Osteocyte (in vitro differentiated cells): ENCODE measurements at places on chromosomes 1 and 21. TPM values are rescaled to one million over a fixed set of nuclear protein-coding genes. Genes with fewer than 3 reads are reported as not detected.
A peak's percentile ranks its signal among the peaks of the same experiment; 100 is the strongest.

DNA sequence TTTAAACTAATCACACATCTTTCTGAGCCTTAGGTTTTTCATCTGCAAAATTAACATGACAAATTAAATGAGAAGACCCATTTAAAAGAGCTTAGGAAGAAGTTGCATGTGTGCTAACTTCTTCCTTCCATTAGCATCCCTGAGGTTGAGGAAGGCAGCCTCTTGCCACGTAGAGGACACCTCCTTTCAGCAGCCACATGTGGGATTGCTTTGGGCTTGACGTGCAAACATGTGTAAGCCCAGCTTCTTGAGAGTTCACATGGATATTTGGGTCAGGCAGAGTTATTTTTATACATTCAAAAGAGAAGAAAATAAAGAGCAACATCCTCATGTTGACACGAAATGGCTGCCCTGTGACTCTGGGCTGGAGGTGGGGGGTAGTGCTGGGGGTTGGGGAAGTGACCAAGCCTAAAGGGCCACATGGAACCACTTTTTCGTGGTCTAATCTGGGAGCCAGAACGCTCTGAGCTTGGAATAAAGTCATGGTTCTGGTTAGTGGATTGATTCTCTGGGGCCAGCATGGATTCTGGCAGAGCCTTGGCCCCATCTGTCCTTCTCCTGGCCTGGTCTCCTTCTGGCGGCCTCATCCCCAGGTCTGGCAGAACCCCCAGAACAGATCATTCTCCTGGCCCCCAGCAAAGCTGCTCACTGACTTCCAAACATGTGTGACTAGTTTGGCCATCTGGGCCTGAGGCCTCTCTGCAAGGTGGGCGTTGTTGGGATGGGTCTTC, 137.1 kb upstream of the USP24 start:
- H3K4me3 ChIP-seq, result no peak overlapping the region
- H3K4me1 ChIP-seq, result no peaks in the 10 kb centered on the region
- no peak overlapping the region for H3K27ac ChIP-seq
- DNase-seq, result no peak
- no peaks in the 10 kb centered on the region for H3K27me3 ChIP-seq

DNA sequence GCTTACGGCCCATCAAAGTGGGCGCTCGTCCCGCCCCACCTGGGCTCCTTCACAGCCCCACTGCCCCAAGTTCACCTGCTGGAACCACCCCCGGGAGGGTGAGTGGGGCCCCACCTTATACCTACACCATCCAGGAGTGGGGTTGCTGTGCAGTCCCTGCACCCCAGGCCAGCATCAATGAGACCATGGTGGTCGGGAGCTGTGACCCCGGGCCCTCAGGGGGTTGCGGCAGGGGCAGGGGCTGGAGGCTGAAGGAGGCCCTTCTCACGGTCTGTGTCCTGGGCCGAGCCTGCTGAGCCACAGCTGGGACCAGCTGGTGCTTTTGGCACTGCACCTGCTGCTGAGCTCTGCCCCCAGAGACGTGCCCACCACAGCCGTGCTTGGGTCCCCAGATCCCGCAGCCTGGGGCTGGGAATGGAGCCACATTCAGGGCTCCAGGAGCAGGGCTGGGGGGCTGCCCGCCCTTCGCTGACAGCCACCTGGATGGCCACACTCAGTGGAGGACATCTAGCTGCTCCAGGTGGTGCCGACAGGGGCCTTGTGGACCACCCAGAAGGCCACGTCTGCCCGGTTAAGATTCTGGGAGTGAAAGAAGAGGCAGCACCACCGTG, 17.4 kb downstream of the ACTRT2 start:
- H3K36me3 ChIP-seq, result no peaks in the 10 kb centered on the region
- H3K27ac ChIP-seq, result no peak overlapping the region
- no peak for DNase-seq

DNA sequence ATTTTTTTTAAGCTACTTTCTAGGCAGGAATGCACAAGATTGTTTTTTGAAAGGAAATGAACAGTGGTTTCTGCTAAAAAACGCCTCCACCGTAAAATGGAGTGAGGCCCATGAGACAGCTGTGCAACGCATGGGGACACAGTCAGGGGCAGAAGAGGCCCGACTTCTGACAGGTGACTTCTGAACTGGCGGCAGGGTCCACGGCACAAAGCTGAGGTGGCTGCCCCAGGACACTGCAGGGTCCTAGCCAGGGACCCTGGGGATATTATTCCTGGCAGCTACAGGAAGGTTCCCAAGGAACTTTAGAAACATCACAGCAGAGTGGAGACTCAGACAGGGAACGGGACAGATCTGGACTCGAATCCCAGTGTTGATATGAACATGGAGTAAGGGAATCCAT, 75.1 kb downstream of the SIM2 start:
- no peak overlapping the region for H3K4me3 ChIP-seq
- H3K27ac ChIP-seq, result peak overlapping the region; percentile 31
- peaks cover 17% of the 10 kb centered on the region for H3K4me1 ChIP-seq
- H3K36me3 ChIP-seq, result no peaks in the 10 kb centered on the region
- no peak for DNase-seq
- no peaks in the 10 kb centered on the region for H3K27me3 ChIP-seq

- H3K27ac ChIP-seq, result no peak overlapping the region
- peaks cover 24% of the 10 kb centered on the region for H3K36me3 ChIP-seq
- H3K4me3 ChIP-seq, result no peak overlapping the region
- peaks cover 7% of the 10 kb centered on the region for H3K4me1 ChIP-seq
- no peaks in the 10 kb centered on the region for H3K27me3 ChIP-seq
These were observed 33.6 kb downstream of the SLC37A1 start for GRCh38 chr21:42547001-42547905.

GRCh38 chr1:240515505-240515904, 96.5 kb downstream of the GREM2 start:
- H3K4me3 ChIP-seq, result no peak overlapping the region
- no peak overlapping the region for H3K27ac ChIP-seq
- peaks cover 2% of the 10 kb centered on the region for H3K36me3 ChIP-seq
- DNase-seq, result no peak
- peaks cover 74% of the 10 kb centered on the region for H3K27me3 ChIP-seq

GRCh38 chr1:244849189-244849866, 13.9 kb downstream of the COX20 start:
- H3K27ac ChIP-seq, result peak overlapping the region; percentile 18
- H3K4me3 ChIP-seq, result no peak overlapping the region
- DNase-seq, result no peak
- H3K4me1 ChIP-seq, result peaks cover 3% of the 10 kb centered on the region

- H3K27ac ChIP-seq, result no peak overlapping the region
- H3K4me3 ChIP-seq, result no peak overlapping the region
- no peaks in the 10 kb centered on the region for H3K36me3 ChIP-seq
- DNase-seq, result no peak
These were observed 126.0 kb upstream of the HMCN1 start for GRCh38 chr1:185608177-185608576.

DNA sequence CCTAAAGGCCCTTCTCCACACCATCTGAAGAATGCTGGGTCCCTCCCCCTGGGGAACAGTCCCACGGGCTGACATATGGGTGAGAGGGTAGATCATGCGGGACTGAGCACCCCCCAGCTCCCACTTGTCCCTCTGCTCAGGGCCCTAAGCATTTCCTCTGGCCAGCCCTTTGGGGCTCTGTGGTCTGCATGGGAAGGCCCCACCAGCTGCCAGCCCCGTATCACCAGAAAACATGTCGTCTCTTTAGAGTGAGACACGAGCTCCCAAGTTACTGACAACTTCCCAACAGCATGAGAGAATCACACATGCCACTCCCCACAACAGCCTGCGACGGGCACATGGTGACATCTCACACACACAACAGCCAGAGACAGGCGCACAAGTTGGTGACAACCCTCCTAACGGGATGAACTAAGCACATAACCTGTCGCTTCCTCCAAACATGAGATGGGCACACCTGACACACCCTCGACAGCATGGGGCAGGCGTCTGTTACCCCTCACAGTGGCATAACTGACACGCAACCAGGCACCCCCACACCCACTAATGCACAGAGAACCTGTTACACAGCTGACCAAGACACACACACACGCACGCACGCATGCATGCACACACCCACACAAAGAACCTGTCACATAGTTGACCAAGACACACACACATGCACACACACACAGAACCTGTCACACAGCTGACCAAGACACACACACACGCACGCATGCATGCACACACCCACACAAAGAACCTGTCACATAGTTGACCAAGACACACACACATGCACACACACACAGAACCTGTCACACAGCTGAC, 41.2 kb downstream of the AHDC1 start:
- H3K4me1 ChIP-seq, result peaks cover 96% of the 10 kb centered on the region
- peak overlapping the region; percentile 26 for H3K4me3 ChIP-seq
- H3K36me3 ChIP-seq, result peaks cover 4% of the 10 kb centered on the region
- H3K27ac ChIP-seq, result peak overlapping the region; percentile 94
- H3K27me3 ChIP-seq, result no peaks in the 10 kb centered on the region
- DNase-seq, result no peak

Gene MMEL1
- not detected in 2 replicates for total RNA-seq

Gene CHRM3
- total RNA-seq, result 0.30 and 0.37 TPM in 2 replicates
